Mucosa of descending colon (tissue), 3 donors: ENCODE measurements at places on chromosomes 7 and 10. TPM values are rescaled to one million over a fixed set of nuclear protein-coding genes. Genes with fewer than 3 reads are reported as not detected.
A peak's percentile ranks its signal among the peaks of the same experiment; 100 is the strongest.

Gene STEAP4
- 9.1 TPM for total RNA-seq

Gene HOGA1
- 0.47 TPM for total RNA-seq

Gene BEND7
- total RNA-seq: 28.7 TPM

Gene IKZF1
- total RNA-seq: 8.8 TPM

DNA sequence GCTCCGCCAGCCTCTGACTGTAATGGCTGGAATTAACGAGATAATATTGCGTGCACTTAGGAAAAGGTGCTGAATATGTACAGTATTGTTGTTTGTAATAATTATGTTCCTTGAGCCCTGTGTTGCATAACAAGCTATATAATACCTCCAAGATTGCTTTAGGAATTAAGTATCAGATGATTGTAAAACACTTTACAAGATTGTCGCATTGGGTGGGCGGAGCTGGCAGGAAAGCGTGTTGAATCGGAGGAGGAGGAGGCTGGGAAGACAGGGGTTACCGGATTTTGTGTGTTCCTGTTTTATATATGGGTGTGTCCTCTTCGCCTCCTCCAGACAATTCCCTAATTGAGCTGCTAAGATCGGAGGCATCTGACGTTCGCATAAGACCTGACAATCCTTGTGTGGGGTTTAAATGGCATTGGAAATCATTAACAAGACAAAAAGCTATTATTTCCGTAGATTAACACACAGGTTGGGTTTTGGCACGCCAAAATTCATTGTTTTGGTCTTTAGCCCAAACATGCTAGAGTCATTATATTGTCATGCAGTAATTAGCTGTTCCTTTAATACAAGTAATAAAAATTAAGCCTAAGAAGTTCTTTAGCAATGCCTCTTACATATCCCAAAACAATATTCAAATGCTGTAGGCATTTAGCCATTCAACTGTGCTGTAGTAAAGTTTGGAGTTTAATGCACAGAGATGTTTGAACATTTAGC lies 192.9 kb upstream of the SH2B2 start:
- DNase-seq: peak; percentile 62

DNA sequence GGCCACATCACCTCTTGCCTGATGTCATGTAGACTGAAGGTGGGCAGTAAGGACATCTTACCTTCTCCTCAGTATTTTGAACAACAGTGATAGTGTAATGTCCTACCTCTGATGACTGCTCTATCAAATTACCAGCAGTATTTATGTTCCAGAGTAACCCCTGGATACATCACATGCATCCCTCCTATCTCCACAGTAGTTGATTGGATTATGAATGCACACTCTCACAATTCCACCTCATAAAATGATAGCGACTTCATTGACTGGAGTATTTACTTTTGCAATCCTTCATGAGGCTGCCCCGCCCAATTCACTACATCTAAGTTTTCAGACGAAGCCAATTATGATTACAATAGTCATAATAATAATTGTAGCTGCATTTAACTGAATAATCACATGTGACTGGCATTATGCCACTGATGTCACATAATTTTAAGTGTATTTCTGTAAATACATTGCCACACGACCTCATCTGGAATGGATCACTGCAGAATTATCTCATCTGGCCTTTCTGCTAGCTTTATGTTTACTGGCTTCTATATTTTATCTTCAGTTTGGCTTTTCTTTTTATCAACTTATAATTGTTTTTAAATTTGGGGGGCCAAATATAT lies 268.9 kb downstream of the SLC25A13 start:
- DNase-seq: no peak

GRCh38 chr10:36393801-36394200 lies 731.6 kb upstream of the ANKRD30A start:
- DNase-seq: no peak

- DNase-seq: no peak
Measured at GRCh38 chr10:35552650-35553342, 52.3 kb upstream of the GJD4 start.

- DNase-seq: no peak
Measured at GRCh38 chr10:26730552-26730951, 33.1 kb downstream of the PDSS1 start.

GRCh38 chr10:118216571-118217170 lies 125.5 kb downstream of the FAM204A start:
- no peak for DNase-seq

DNA sequence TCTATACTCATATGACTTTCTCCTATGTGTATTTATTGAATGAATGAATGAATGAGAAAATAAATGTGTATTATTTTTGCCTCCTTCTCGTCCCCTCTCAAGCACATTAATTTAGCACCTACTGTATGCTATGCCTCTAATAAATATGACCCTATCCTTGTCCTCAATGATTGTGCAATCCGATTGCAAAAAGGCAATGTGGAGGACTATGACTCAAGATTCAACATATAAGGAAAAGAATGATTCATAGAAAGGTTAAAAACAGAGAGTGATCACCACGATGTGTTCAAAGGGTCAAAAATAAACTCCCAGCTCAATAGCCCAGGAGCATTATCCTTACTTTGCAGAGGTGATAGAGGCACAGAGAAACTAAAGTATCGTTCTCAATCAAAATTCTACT lies 322.8 kb upstream of the SORCS1 start:
- DNase-seq: no peak

GRCh38 chr10:89332123-89332633 lies 4.4 kb downstream of the IFIT3 start:
- DNase-seq: peak; percentile 48

- DNase-seq: no peak
Measured at GRCh38 chr10:122373721-122374120, 787 bp upstream of the PLEKHA1 start.

DNA sequence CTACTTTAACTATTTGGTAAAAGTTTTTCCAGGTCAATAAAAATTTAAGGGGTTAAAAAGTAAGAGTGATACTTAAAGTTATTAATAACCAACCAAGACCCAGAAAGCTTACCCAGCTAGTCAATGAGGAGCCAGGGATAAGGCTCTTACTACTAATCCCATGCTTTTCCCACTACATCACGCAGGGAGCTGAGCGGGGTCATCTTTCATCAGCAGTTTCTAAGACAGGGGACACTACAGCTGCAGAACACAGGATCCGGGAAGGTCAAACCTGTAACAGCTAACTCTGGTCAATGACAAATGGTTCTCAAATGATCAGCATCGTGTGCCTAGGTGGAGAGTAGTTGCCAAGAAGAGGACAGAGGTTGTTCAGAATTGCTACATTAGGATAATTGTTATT lies 65.1 kb downstream of the RSU1 start:
- DNase-seq: no peak

DNA sequence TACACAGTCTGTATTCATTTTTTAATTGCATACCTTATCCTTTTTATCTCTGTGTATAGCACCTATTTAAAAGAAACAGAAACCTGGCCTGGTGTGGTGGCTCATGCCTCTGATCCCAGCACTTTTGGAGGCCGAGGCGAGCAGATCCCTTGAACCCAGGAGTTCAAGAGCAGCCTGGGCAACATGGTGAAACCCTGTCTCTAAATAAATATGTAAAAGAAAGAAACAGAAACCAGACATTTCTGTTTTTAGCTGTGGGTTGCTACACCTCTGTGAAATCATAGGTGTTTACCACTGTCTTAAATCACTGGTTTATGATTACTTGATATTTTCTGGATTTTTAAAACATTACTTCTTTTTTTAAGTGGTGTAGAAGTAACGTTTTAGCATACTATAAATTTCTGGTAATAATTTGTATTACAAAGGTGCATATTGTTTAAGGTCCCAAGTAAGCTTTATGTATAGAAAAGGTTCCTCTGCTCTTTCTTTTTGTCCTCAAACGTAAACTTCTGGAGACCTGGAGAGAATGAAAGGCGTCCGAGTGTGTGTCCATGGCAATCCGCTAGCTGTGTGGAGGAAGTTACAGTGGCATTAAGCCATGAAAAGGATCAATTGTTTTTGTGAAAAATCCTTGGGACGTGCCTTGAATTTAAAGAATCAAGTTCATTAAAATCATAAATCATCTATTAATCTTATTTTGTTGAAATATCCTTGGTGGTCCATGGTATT lies 41.1 kb downstream of the PTPRZ1 start:
- no peak for DNase-seq

DNA sequence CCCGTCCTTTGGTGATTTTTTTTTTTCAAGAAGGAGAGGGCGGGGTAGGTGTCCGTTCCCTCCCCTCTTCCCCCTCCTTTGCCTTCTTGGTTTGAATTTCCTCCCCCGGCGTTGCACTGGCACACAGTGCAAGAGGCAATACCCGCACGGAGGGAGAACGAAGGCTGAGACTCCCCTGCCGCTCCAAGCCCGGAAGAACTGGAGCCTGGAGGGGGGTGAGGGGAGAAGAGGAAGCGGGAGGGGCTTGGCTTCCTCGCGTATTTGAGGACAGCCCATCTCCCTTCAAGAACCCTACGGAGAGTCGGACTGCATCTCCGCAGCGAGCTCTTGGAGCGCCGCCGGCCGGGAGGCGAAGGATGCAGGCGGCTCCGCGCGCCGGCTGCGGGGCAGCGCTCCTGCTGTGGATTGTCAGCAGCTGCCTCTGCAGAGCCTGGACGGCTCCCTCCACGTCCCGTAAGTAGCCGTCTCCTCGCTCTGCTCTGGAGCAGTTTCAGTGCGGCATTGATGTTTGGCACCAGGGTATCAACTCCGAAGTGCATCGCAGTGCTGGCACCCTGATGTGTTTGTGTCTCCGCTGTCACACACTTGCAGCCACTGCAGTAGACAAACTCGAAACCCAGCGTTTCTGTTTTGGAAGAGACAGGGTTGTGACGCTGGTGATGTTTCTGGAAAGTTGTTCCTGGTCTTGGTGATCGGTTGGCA lies at the start of gene CNTNAP2:
Gene CNTNAP2 (plus strand): TSS at position 281 of the 702 bp plus-strand sequence. CDS start 76 bp downstream, at position 357.
- no peak for DNase-seq

DNA sequence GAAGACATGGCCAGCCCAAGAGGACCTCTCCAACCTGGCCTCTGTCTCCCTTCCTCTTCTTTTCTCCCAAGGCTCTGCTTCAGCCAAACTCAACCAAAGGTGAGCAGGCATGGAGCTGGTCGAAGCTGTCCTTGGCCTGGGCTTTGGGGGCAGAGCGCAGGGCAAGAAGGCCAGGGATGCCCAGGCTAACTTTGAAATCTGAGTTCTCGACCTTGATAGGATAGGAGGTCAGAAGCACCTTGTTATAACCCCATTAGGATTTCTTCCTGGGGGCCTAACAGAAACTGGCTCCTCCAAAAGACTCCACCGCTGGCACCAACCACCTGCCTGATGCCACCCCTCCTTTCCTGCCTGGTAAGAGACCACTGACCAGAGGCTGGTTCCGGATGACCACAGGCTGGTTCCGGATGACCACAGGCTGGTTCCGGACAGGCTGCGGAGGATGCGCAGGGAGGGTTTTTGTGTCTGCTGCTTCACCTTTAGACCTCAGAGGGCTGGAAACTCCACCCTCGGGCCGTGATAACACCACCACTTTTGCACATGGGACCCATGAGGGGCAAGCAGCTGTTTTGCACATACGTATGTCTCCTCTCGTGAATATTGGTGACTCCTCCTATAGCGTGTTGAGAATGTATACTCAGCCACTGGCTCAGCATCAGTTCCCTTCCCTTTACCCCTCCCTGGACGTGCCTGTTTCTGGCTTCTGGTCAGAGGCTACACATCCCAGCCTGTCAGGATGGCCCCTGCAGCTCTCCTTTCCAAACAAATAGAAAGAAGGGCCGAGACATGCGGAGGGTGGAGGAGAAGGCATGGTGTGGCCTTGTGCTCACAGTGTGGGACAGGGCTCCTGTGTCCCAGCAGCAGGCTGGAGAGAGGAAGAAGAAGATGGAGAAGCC lies 140.1 kb downstream of the DNAJB6 start:
- no peak for DNase-seq

DNA sequence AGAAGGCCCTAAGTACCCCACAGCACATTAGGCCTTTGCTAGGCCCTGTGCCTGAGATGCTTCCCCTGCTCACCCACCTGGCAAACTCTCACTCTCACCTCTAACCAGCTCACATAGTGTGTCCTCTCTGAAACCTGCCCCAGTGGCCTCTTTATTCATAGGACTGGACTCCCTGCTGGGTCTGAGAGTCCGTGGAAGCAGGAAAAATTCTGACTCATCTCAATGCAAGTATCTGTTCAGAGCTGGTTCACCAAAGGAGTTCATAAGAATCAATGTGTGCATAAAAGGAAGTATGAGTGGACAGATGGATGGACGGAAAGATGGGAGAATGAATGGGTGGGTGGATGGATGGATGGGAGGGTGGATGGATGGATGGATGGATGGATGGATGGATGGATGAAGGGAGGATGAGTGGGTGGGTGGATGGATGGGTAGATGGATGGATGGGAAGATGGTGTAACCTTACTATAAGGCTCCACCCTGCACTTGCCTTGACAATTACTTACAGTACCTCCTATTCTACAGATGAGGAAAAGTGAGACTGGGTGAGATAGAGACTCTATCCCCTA lies 111.2 kb upstream of the ZMIZ1 start:
- no peak for DNase-seq

- no peak for DNase-seq
Measured at GRCh38 chr7:48594349-48594748, 330.0 kb upstream of the CDC14C start.

- DNase-seq: no peak
Measured at GRCh38 chr7:119578116-119578515, 694.9 kb upstream of the KCND2 start.

- DNase-seq: no peak
Measured at GRCh38 chr10:122665946-122666345, 33.7 kb downstream of the C10orf120 start.
